Kidney tubule cell (primary cell): ENCODE measurements at places on chromosomes 2 and 18.
A peak's percentile ranks its signal among the peaks of the same experiment; 100 is the strongest.

DNA sequence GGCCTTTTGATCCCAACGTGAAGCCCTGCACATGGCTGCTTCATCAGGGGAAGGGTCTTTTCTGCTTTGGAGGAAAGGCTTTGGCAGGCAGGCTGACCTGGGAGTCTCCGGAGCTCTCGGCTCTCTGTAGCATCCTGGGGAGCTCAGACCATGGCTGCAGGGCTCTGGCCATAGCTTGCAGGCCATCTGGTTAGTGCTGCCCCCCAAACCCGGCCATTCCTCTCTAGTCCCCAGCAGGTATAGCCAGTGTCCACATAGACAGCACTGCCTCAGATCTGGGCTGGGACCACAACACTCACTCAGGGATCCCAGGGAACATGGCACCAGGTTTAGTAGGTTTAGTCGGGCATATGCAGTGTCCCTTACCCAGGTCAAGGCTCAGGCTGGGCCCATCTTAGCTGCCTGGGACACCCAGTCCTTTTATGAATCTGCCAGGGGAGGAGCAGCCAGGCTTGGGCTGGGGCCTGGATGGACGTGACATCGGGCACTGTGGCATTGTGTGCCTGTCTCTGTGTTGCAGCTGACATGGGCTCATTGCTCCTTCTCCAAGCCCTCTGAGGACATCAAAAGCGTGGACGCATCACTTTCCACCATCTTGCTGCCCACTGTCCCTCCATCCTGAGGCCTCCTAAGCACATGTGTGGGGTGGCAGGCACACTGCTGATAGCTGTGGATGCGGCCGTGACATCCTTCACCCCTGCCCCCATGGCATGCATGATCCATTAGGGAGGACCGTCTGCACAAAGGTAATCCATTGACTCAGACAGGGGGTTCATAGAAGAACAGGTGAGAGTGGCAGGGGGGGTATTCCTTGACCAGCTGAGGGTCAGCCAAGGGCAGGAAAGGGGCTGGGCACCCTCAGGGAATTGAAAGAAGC is 19.2 kb upstream of the GPR35 start:
- no peak for DNase-seq

DNA sequence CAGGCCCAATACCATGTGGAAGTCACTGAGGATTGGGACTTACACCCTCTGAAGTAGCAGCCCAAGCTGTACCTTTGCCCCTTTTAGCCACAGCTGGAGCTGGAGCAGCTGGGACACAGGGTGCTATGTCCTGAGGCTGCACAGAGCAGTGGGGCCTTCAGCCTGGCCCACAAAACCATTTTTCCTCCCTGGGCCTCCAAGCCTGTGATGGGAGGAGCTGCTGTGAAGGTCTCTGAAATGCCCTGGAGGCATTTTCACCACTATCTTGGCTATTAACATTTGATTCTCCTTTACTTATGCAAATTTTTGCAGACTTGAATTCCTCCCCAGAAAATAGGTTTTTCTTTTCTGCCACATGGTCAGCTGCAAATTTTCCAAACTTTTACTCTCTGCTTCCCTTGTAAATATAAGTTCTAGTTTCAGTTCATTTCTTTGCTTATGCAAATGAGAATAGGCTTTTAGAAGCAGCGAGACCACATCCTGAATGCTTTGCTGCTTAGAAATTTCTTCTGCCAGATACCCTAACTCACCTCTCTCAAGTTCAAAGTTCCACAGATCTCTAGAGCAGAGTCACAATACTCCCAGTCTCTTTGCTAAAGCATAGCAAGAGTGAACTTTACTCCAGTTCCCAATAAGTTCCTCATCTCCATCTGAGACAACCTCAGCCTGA is 213.8 kb upstream of the MGAT5 start:
- DNase-seq, result no peak

DNA sequence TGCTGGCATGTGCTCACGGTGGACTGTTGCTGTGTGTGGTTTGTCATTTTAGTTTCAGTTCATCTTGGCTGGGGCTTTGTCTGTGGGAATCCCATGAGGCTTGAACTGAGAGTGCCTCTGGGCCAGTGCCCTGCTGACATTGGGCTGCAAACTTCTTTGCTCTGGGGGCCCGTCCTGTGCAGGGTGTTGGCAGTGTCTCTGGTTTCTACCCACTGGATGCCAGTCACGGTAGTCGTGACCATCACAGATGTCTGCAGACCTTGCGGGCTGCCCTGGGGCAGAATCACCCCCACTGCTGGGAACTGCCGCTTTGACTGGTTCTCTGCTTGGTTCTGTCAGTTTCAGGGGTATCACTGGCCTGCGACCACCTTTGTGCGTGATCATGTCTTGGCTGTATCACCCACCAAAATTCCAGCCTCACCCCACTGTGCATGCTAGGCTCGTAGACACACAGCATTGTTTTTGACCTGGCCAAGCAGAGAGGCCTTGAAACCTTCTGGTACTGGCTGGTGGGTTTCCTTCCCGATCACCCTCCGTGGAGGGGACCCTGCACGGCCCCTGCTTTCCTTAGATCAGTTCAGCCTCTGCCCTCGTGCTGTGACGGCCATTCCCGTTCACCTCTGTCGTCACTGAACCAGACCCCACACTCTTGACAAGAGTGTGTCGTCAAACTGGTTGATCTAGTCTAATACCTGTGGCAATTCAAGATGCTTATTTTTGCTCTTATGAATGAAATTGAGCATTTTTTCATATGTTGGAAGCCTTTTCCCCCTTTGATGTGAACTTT is 57.6 kb downstream of the KCNG2 start:
- no peak for DNase-seq

DNA sequence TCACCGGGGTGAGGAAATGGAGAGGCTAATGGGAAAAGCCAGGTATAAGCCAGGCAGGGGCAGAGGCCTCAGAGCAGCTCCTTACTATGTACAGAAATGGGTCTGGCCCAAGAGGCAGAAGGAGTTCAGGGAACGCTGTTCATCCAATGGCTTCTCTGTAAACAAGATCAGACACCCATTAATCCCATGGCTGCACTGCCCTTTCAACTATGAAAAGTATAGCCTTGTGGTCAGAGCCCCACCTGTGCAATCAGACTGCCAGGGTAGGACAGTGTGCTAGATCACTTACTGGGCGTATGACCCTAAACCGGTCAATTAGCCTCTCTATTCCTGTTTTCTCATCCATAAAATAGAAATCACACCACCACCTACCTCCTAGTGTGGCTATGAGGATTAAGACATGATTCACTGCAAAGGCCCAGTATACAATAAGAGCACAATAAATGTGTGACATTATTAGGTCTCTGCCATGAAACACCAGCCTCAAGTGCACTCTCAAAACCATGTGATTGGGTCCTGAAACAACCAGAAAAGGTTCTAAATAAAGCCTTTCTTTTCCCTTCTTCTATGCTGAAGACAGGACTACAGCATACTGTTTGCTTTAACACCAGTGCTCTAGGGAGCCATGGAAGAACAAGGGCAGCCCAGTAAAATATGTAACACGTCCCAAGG is 4.4 kb downstream of the ANKRD44 start:
- peak; percentile 12 for DNase-seq

DNA sequence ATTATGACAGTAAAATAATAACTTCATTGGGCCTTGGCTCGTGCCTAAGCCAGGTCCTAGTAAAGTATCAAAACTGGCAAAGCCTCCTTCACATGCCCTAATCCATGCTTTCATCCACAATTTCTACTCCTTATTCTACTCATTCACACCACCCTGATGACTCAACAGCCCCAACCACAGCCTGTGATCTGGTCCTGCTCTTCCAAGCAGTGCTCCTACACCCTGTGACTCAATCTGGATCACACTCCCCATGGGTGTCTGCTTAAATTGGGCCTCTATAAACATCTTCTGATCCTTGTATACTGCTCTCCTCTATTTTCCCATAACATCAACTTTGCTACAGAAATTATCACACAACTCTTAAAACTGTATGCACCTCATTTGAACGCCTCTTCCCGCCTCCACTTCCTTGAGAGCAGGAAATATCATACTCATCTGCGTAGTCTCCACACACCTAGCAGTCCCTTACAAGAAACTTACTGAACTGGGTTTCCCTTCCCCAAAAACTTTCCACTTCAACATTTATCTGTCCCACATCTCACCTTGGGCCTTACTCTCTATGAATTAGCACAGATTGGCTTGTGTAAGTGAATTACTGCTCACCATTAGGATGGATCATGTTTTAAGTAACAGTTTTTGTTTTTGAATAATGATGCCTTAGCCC is 15.9 kb downstream of the GTF3C3 start:
- peak; percentile 72 for DNase-seq

GRCh38 chr2:238921259-238921658 is 73.4 kb downstream of the TWIST2 start:
- DNase-seq, result no peak

DNA sequence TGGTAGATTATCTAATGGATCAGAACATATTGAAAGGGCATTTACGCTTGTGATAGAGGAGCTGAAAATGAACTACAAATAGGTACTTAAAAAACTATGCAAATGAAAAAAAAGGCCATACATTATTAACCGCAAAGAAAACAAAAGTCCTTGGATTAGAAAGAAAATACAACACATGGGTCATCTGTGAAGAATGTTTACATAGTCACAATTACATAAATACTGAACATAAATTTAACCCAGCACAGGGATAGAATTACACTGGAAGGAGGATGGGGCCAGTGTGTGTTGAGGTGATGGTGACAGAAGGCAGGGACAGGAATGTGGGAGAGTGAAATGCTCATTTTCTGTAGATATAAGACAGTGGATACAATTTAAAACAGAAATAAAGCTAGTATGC is 6.6 kb downstream of the NTSR2 start:
- no peak for DNase-seq

DNA sequence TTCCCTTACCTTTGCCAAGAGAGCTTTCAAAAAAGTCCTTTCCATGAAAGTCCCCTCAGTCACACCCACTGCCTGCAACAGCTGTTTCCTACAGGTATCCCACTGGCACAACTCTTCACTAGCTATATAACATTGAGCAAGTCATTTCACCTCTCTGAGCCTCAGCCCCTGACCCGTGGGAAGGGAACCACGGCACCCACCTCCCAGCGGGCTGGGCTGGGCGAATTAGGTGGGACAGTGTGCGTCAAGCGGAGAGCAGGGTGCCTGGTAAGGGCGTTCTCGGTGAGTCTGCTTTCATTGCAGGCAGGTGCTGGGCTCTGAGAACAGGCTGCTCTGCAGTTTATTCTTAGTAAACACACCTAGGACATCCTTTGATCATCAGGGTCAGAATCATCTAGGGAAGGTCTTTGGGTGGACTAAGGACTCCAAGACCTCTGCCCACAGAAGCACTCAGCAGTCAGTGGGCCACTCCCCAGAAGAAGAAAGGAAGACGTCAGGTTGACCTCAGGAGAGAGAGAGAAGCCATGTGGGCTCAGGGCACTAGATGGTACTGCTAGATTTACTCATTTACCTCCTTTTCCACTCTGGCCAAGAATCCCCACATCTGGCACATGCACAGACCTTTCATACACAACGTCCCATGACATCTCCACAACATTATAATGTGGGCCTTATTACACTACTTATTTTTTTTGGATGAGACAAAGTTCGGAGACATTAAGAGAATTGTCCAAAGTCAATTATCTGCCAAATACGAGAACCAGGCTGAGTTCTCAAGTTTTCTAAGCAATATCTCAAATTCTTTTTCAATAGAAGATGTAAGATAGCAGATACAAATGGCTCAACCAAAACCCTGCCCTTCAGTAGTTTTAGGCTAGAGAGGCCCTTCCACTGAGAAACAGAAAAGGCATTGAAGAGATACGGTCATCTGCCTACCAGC is 79.9 kb downstream of the GALNT14 start:
- DNase-seq, result no peak

DNA sequence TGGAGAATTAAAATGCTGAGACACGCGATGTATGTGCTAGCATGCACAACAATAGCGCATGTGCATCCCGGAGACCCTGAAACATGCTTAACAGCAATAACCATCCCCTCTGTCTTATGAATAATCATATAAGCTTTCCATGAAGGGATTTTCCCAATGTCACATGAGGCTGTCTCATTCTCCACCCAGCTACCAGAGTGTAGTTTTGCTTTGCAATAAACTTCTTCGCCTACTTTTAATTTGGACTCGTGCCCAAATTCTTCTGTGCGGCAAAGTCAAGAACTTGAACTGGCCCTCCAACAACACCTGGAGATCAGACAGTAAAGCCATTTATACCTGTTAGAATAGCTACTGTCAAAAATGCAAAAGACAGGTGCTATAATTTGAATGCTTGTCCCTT is 15.5 kb downstream of the LYG1 start:
- DNase-seq, result peak; percentile 84

GRCh38 chr18:69528435-69528834 is 127.7 kb downstream of the DOK6 start:
- DNase-seq, result peak; percentile 25

- peak; percentile 61 for DNase-seq
Measured at GRCh38 chr2:80073134-80073561, 231.4 kb downstream of the LRRTM1 start.

DNA sequence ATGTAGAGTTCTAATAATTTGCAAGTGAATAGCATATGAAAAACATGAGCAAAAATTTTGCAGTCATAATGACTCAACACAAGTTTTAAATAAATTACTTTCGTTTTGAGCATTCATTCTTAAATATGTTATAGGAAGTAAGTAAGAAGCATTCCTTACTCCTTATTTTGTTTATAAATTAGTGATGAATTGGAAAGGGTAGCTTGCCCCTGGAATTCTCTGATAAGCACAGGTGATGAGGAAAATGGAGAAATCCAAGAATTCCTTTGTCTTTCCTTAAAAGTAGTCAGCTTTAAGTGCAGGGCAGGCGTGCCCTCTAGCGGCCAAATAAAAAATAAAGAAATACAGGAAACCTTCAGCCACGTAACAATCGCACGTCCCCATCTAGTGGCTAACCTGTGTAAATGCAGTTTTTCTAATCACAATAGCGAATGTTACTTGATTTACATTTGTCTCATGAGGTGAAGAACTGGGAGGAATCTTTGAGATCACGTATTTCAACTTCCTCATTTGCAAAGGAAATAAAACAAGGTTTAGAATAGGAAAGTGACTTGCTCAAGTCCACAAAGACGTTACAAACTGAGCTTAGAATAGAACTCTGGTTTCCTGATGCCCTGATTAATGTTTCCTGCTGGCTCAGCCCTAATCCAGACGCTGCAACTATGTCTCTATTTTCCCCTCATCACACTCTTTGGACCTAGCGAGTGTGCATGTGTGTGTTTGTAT is 47.2 kb upstream of the ZNG1B start:
- peak; percentile 87 for DNase-seq
